ENCODE measurements at places on chromosomes 11 and 22. TPM values are rescaled to one million over a fixed set of nuclear protein-coding genes. Genes with fewer than 3 reads are reported as not detected.

DNA sequence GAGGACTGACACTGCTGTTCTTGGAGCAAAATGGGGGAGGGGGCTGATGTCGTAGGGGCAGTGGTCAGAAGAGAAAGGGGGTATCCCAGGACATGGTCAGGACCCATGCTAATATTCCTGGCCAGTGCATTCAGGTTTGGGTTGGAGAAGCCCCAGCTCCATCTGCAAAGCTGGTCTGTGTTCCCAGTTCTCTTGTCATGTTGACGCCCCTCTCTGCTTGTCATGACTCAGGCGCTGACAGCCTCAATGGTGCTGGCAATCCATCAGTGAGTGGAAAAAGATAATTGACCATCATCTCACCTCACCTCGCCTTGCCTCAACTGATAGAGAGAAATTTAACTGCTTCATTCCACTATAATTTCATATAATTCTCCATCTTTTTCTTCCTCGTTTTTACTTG is 283.1 kb upstream of the CADM1 start:
- no peak for DNase-seq
- H3K4me1 ChIP-seq: no peaks in the 10 kb centered on the region
- H3K27ac ChIP-seq: no peak overlapping the region
- H3K27me3 ChIP-seq: no peaks in the 10 kb centered on the region
- no peak overlapping the region for H3K4me3 ChIP-seq
- H3K36me3 ChIP-seq: no peaks in the 10 kb centered on the region

The OR52R1 gene
- not detected for total RNA-seq

DNA sequence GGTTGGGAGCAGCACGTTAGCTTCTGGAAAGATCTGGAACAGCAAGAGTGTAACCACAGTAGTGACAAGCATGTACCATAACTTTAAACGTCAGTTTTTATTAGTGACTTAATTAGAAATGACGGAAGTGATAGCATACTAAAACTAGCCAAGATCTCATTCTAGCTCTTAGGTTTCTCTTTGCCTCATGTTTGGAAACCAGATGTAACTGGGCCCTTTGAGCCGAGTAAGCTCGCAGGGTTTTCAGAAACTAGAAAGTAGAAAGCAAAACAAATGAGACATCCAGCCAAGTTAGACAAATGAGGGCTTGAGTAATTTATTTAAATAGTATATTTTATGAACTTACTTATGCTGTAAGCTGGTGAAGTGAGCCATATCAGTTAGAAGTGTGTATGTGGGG is 40.2 kb upstream of the SLC5A12 start:
- H3K36me3 ChIP-seq: no peaks in the 10 kb centered on the region
- DNase-seq: no peak
- no peak overlapping the region for H3K4me3 ChIP-seq
- no peaks in the 10 kb centered on the region for H3K4me1 ChIP-seq
- no peak overlapping the region for H3K27ac ChIP-seq

GRCh38 chr22:20036535-20037392 is 15.9 kb downstream of the TANGO2 start:
- H3K4me3 ChIP-seq: no peak overlapping the region
- peak; percentile 58 for DNase-seq
- no peak overlapping the region for H3K27ac ChIP-seq
- no peaks in the 10 kb centered on the region for H3K27me3 ChIP-seq
- H3K36me3 ChIP-seq: peaks cover 33% of the 10 kb centered on the region

DNA sequence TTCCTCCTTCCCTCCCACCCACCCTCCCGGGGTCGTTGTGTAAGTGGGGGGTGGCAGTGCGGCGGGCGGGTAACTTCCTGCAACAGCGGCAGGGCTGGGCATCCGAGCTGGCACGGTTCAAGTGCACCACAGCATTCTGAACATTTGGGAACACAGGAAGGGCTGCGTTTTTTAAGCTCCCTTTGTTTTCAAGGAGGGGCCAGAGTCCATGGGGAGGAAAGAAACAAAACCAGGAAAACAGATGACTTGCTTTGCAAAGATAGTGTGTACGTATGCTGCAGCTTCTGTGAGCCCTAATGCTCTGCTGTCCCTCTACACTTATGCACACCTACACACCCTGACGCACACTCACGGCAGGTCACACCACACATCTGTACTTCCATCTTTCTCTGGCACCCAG is 152.5 kb downstream of the FBXO7 start:
- no peaks in the 10 kb centered on the region for H3K36me3 ChIP-seq
- no peaks in the 10 kb centered on the region for H3K27me3 ChIP-seq
- H3K27ac ChIP-seq: no peak overlapping the region
- DNase-seq: no peak
- H3K4me3 ChIP-seq: no peak overlapping the region

The SCGB1C1 gene
- not detected for total RNA-seq
